ENCODE measurements at places on chromosomes 5 and 9. TPM values are rescaled to one million over a fixed set of nuclear protein-coding genes. Genes with fewer than 3 reads are reported as not detected.

The PLK2 gene
- 179 TPM for total RNA-seq

The BAAT gene
- 0.04 TPM for total RNA-seq

The SLIT3 gene
- total RNA-seq: 5.6 TPM

The KCNV2 gene
- not detected for total RNA-seq

The MSMP gene
- not detected for total RNA-seq

The FTMT gene
- total RNA-seq: not detected

The TMEM38B gene
- 10.4 TPM for total RNA-seq

The NKD2 gene
- 0.11 TPM for total RNA-seq

The MLANA gene
- not detected for total RNA-seq

The PCDHB12 gene
- not detected for total RNA-seq

The MYOZ3 gene
- 0.53 TPM for total RNA-seq

The ZNF618 gene
- 11.4 TPM for total RNA-seq

The SPATA31A6 gene
- not detected for total RNA-seq

The CD14 gene
- total RNA-seq: not detected

The PCDHA5 gene
- total RNA-seq: not detected

The DMGDH gene
- 0.07 TPM for total RNA-seq

The NINJ1 gene
- total RNA-seq: 17.7 TPM

The SPATA31A3 gene
- not detected for total RNA-seq

The FPGS gene
- 72.6 TPM for total RNA-seq

The INSL6 gene
- total RNA-seq: not detected

The PTGS1 gene
- total RNA-seq: 3.4 TPM

The C7 gene
- total RNA-seq: not detected

The LECT2 gene
- total RNA-seq: not detected

The PCDHB4 gene
- not detected for total RNA-seq

The PDGFRB gene
- not detected for total RNA-seq

The TAF11L5 gene
- not detected for total RNA-seq

The ARL10 gene
- 5.2 TPM for total RNA-seq

The TSLP gene
- total RNA-seq: not detected

The DBH gene
- total RNA-seq: not detected

The SERF1A gene
- total RNA-seq: 2.8 TPM

The CCDC192 gene
- not detected for total RNA-seq

The NR5A1 gene
- total RNA-seq: not detected

The PROB1 gene
- total RNA-seq: 1.4 TPM

The FYB1 gene
- total RNA-seq: not detected

The PRSS3 gene
- total RNA-seq: 89.9 TPM

The CDC26 gene
- 49.8 TPM for total RNA-seq

The ABLIM3 gene
- total RNA-seq: 4.7 TPM

The GLRA1 gene
- total RNA-seq: not detected

The CDO1 gene
- 0.18 TPM for total RNA-seq

The SLC4A9 gene
- 0.04 TPM for total RNA-seq

The FGF1 gene
- 1.0 TPM for total RNA-seq

The GARIN3 gene
- not detected for total RNA-seq

The RAB14 gene
- total RNA-seq: 46.3 TPM

The ANKRD31 gene
- 0.10 TPM for total RNA-seq

The LPAR1 gene
- 30.9 TPM for total RNA-seq

The TUSC1 gene
- total RNA-seq: 10.6 TPM

The PCDHB5 gene
- 0.10 TPM for total RNA-seq

The CCNH gene
- 46.2 TPM for total RNA-seq

The ADAMTSL1 gene
- 3.7 TPM for total RNA-seq
